ENCODE measurements at places on chromosomes 6 and 20.

GRCh38 chr6:165751486-165751885, 88.4 kb upstream of the PDE10A start:
- no peak for DNase-seq

DNA sequence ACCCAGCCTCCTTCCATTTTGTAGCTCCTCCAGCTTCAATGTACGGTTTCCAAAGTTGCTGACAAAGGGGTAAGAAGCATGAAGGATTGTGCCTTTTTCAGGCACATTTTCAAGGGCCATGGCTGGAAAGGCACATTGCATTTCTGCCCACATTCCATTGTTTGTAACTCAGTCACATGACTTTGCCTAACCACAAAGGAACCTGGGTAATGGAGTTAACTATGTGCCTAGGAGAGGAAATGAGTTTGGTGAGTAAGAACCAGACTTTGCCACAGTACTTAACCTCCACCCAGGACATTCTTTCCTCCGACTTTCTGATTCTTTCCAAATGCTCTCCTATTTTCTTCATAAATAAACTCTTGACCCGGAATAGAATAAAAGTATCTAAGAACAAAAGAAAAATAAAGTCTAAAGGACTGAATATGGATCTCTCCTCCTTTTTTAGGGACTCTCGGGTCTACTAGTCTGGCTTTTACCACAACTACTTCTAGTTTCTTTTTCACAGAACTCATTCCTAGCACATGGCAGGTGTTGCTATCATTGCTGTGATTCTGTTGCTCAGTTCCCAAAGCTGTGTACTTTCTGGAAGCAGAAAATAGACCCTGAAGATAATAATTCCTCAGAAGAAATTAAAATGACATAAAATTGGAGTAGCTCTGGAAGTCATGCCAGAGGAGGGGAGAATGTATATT, 81.5 kb upstream of the ISM1 start:
- DNase-seq, result no peak

DNA sequence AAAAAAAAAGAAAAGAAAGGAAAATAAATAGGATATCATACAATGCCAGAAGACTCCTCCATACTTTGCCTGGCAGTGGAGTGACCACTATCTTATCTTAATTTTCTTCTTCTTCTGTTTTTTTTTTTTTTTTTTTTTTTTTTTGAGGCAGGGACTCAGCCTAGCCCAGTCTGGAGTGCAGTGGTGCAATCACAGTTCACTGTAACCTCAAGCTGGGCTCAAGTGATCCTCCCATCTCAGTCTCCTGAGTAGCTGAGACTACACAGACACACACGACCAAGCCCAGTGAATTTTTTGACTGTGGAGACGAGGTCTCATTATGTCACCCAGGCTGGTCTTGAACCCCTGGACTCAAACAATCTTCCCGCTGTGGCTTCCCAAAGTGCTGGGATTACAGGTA, 17.1 kb upstream of the MMP9 start:
- DNase-seq, result no peak

- no peak for DNase-seq
Measured at GRCh38 chr6:14408446-14408845, 290.9 kb downstream of the CD83 start.
